ENCODE measurements at places on chromosomes 6 and 20.
A peak's percentile ranks its signal among the peaks of the same experiment; 100 is the strongest.

DNA sequence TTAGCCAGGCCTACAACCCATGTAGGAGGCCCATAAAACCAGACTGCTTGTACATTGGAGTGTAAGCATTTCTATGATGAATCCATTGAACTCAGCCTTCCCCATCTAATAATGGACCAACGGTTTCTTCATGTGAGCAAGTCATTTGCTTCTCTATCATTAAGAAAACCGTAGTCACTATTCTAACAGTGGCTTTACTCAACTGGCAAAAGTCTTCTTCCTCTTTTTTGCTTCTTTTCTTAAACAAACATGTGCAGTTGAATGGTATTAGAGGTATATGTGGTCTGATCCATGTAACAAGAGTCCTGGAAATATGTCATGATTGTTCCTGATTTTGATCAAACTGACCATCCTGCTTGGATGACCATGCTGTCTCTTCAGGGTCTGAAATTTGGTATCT is 132.4 kb upstream of the STXBP5 start:
- no peak for DNase-seq

DNA sequence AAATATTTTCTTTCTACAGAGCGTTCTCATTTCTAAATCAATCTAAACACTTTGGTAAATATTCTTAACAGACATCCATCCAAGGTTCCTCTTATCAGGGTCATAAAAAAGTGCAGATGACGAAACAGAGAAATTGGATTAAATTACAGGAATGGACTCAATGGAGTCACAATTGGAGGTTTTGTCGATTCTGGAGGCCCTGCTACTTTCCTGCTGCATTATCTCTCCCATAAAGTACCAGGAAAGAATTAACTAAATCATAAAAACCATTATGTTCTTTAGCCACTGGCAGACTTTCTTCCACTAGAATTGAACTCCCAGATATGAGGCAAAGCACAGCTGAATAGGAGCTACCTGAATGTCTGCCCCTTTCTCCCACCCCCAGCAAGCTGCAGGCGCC is 610.6 kb downstream of the HDGFL1 start:
- no peak for DNase-seq

GRCh38 chr6:167706313-167707109 is 120.2 kb upstream of the AFDN start:
- no peak for DNase-seq

GRCh38 chr6:20770773-20771172 is 236.5 kb downstream of the CDKAL1 start:
- DNase-seq = no peak

GRCh38 chr6:112007805-112008204 is 46.1 kb upstream of the CCN6 start:
- peak; percentile 67 for DNase-seq

DNA sequence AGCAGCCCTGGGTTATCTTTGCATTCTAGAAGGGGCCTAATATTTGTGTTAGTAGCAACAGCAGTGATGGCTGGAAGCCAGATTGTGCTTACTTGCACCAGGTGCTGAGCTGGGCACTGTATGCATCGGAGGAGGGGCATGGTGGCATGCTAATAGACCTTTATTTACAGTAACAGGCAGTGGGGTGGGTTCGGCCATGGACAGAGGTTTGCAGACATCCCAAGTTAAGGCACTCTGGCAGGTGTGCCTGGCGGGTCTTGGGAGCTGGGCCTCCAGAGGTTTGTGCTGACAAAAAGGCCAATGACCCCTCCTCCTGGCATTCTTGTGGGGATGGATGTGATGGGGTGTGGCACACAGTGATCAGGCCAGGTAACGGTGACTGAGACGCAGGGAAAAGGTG is 39.0 kb upstream of the CD93 start:
- no peak for DNase-seq

GRCh38 chr6:134474955-134475354 is 157.0 kb upstream of the SGK1 start:
- DNase-seq = peak; percentile 19

DNA sequence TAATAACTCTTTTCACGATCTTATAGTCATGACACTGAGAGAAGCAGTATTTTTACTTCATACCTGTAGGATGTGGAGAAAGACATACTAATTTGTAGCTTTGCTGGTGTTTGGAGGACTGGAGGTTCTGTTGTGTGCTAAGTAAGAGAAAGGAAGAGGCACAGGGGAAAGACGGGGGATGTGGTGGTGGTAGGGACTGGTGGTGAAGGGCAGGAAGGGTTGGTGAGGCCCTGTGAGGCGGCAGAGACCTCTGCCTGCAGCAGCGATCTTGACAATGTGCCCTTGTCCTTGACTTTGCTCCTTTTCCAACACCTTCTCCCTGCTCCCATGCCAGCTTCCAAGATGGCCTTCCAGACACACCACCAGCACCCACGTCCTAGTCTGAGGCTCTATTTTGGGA is 32.6 kb upstream of the MPC1 start:
- DNase-seq = no peak

- DNase-seq = no peak
Measured at GRCh38 chr6:16769986-16770376, 8.7 kb upstream of the ATXN1 start.

GRCh38 chr6:35601331-35602132 is 87.2 kb downstream of the FKBP5 start:
- DNase-seq = peak; percentile 78

GRCh38 chr6:13513626-13514502 is 26.5 kb upstream of the GFOD1 start:
- DNase-seq = no peak

DNA sequence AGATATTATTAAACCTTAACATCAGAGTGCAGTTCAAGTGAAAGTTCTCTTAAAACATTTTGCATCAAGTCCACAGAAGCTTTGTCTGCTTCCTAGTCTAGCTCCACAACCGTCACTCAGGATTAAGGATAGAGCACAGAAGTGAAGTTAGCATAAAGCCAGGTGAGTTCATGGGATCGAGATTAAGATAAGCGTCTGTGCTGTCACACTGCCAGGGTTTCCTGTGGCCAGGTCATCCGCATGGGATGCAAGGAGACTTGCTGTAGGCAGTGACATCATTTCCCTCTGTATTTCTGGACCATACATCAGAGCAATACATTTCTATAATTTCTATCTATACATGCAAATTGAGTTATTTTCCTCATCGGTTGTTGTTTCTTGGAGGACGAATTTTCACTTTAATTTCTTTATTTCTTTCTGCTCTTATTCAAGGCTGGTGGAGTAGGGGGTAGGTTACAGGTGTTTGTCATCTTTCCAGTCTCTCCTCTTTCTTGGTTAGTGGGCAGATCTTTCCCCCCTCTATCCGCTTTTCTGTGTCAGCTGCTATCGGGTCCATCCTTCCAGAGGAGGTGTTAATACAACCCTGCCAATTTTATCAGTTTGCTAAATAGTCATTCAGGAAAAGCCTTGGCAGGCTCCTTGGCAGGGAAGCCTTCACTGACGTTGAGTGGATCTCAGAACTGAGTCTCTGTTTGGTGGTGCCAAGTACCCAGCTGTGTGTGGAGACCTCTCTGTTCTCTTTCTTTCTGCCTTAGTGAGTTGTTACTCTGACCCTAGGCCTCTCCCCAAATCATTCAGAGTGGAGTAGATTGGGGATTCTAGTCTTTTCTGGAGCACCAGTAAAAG is 307.6 kb upstream of the MAP3K7 start:
- DNase-seq = no peak

DNA sequence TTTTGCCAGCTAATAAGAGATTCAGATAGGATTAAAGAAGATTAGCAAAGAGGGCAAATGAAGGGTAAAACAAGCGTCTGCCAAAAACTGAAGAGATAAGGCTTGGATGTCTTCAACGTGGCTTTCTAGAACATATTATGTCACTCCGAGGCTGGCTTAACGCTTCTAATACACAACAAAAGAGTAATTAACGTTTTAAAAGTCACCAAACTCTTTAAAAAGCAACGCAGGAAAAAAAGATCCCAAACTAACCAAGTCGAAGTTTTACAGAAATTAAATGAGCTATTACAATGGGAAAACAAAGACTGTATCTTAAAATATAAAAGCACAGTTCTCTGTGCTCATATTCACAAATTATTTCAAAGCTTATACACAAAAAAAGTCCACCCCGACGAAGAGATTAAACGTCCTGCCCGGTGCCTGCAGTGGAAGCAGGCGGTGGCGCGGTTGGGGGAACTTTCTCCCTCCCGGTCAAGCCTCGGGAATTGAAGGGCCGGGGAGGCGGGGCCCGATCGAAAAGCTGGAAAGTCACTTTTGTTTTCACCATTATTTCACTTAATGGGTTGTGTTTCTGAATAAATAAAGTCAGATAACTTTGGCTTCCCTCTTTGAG is 1.2 kb downstream of the MAK start:
- peak; percentile 14 for DNase-seq

- no peak for DNase-seq
Measured at GRCh38 chr6:153832543-153832942, 206.5 kb upstream of the OPRM1 start.

DNA sequence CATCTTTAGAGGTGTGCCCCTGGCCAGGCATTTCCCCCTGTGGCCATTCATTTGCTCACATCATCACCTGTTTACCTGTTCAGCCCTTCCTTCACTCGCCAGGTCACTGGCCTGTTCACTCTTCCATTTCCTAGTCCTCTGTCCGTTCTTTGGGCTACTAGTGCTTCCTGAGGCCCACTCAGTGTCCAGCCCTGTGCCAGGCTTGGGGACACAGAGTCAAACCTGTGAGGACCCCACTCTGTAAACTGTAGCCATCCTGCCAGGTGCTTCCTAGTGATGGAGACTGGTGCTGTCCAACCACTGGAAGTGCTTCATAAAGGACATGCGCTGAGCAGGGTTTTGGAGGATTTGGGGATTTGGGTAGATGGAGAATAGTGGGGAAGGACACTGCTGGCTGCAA is 3.5 kb downstream of the DLGAP4 start:
- DNase-seq = no peak

DNA sequence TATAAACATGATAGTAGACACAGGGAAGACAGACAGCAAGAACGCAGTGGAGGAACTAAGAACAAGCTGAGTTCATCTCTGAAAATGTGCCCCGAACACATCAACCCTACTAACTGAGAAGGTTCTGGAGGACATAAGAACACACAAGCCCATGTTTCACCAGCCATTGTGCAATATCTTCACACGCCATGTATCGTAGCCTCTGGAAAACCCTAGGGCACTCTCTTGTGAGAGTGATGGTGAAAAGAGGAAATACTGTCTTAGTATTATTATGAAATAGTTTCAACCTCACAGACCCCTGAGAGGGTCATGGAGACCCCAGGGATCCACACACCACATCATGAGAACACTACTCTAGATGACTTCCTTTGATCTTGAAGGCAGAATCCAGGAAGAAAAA is 26.1 kb upstream of the FOXF2 start:
- no peak for DNase-seq

GRCh38 chr20:57439432-57439831 is 48.2 kb downstream of the RBM38 start:
- peak; percentile 7 for DNase-seq

DNA sequence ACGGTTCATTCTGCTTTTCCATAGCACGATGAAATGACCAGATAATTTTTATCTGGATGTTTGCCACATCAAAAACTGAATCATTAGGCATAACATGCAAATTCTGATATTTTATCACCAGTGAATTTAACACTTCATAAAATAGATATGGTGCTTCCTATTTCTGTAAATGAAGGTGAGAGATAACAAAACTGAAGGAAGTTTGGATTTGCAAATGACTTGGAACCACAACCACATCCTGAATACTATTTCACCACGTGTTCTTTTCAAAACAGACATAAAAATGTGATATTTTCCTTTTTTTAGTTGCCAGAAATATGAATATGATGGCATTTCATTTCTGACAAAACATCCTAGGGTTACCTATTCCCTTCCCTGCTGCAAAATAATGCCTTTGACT is 146.1 kb downstream of the EDN1 start:
- DNase-seq = peak; percentile 86

GRCh38 chr6:12608016-12608860 is 108.3 kb upstream of the PHACTR1 start:
- DNase-seq = peak; percentile 67

- no peak for DNase-seq
Measured at GRCh38 chr20:18272451-18272850, 15.9 kb upstream of the ZNF133 start.

DNA sequence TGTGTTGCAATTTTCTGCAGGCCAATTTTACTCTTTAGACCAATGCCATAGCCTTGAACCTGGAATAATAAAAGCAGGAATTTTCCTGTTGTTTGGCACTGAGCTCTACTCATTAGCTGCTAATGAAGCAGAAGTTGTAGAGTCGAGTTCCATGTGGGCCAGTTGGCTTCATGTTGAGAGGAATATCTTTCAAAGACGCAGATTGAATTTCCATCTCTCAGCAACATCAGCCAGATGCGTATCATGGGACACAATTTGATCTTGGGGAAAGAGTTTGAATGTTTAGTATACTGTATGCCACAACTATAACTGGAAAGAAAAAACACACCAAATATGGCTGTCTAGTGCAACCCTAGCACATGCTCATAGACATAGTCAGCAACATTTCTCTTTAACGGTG is 259.6 kb downstream of the BCKDHB start:
- no peak for DNase-seq

GRCh38 chr6:19723545-19723944 is 113.6 kb upstream of the ID4 start:
- DNase-seq = no peak

- DNase-seq = peak; percentile 76
Measured at GRCh38 chr20:63442100-63442493, 30.4 kb downstream of the KCNQ2 start.

- DNase-seq = no peak
Measured at GRCh38 chr20:38700141-38700540, 24.1 kb upstream of the SLC32A1 start.
